Non-pigmented ciliary epithelial cell (primary cell): ENCODE measurements at places on chromosomes 3 and 15.
A peak's percentile ranks its signal among the peaks of the same experiment; 100 is the strongest.

DNA sequence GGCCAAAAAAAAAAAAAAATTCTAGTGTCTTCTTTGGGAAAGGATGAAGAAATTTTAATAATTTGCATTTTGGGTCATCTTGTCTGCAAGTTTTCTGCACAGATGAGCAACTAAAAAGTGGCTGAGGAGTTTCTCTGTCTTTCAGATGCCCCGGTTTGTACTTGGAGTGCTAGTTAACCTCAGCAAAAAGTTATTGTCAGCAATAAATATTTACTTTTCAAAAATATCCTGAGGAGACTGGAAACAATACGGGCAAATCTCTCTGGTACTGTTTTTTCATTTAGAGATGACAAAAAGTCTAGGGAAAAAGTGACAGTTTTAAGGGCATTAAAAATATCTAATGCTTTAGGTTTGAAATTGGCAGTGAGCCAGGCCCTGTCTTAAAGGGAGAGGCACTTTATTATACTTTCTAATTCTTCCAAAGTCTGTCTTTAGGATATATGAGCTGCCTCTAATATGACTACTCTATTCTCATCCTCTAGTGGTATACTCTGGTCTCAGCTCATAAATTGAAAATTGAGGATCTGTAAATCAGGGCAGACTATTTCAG is 436.0 kb upstream of the NR2F2 start:
- no peak for DNase-seq

GRCh38 chr15:95290176-95290974 is 1040.1 kb upstream of the NR2F2 start:
- no peak for DNase-seq

GRCh38 chr3:185678027-185678426 is 91.9 kb downstream of the SENP2 start:
- no peak for DNase-seq

DNA sequence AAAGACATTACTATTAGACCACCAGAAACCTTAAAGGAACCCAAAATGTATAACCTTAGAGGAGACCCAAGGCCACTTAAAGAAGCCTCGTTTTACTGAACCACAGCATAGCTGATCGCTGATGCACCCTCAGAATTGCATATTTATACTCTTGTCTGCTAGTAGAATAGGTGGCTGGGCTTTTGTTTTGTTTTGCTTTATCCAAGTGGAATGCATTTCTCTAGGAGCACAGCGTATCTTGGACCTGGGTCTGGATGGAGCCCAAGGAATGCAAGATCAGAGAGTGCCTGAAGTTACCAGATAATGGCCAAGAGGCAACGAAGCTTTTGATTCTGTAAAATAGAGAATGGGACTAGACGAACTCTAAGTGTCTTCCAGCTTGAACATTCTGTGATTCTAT is 129.2 kb upstream of the COL8A1 start:
- DNase-seq = peak; percentile 93

GRCh38 chr3:56677286-56677685 is 5.8 kb downstream of the TASOR start:
- no peak for DNase-seq

GRCh38 chr15:29518442-29518841 is 248.8 kb upstream of the NSMCE3 start:
- DNase-seq = no peak

- no peak for DNase-seq
Observed at GRCh38 chr15:29468899-29469298, 199.3 kb upstream of the NSMCE3 start.

DNA sequence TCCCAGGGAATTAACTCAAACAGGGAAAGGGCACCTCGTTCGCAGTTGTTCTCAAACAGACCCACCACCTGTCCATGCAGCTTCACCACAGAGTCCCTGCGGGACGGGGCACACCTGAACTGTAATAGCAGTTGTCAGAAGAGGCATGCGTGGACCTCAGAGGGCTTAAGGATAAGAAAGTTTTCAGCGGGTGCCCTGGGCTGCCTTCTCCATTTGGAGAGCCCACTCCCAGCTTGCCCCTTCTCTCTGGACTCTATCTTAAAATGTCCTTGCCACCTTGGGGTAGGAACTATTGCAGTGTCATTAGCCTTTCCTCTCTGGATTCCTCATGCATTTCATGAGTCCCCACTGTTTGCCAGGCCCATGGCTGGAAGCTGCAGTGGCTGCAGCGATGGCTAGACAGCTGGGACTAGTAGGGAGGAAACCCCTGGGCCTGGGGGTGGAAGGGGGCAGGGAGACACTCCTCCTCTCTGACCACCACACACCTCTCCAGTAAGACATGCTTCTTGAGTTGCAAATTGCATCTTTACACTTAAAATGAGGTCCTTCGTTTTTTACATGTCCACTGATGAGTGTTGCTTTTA is 33.5 kb downstream of the PDIA5 start:
- no peak for DNase-seq

GRCh38 chr3:134084242-134084950 is 54.7 kb upstream of the SLCO2A1 start:
- DNase-seq = no peak

- peak; percentile 31 for DNase-seq
Observed at GRCh38 chr15:68795298-68795848, 25.3 kb downstream of the ANP32A start.

GRCh38 chr3:134260987-134261386 is 10.3 kb upstream of the RYK start:
- DNase-seq = no peak

DNA sequence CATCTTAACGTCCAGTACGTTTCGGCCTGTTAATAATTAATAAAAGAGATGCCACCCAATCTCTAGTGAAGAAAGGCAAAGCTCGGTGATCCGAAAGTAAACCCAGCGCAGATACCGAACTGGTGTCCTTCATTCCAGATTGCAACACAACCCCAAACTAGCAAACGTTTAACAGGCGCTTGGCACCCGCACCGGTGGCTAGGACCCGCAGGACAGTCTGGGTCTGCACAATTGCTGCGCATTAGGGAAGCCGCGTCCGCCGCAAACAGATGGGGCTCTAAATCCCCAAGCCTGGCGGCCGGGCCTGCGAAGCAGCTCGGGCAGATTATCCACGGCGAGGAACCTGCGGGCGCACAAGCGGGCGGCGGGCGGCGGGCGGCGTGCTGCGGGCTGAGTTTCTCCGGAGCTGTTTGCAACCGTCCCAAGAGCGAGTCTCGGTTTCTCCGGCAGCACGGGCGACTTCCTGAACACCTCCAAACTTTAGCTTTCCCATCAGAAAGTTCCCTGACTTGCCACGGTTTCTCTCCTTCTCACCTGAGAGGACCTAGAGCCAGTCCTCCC is 112.1 kb upstream of the ICE2 start:
- no peak for DNase-seq

- peak; percentile 77 for DNase-seq
Observed at GRCh38 chr3:145952536-145952935, 208.4 kb downstream of the PLOD2 start.

GRCh38 chr3:126053513-126053912 is 30.4 kb downstream of the SLC41A3 start:
- no peak for DNase-seq

- no peak for DNase-seq
Observed at GRCh38 chr3:6799264-6799915, 61.5 kb upstream of the GRM7 start.

- no peak for DNase-seq
Observed at GRCh38 chr3:53155760-53156159, 5.2 kb upstream of the PRKCD start.

DNA sequence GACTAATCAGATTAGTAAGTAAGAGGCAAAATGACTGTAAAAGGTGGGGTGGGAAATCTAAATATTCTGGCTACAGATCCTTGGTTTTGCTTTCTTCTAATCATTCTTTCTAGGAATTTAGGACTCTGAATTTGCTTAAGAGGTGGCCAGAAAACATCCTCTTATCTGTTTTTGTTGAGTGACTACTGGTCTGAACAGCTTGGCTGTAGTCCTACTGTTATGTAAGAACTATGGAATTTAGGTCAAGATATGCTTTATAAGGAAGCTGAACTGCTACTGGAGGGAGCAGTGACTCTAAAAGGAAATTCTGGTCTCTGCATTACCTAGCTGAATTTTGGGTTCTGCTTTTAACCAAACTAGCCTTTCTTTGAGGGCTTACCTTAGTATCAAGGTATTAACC is 33.5 kb upstream of the CSPG5 start:
- peak; percentile 72 for DNase-seq

GRCh38 chr3:13934813-13935212 is 54.9 kb upstream of the WNT7A start:
- DNase-seq = no peak
